Mucosa of gallbladder (tissue), 1 donor: ENCODE measurements at places on chromosomes 12 and 14. TPM values are rescaled to one million over a fixed set of nuclear protein-coding genes. Genes with fewer than 3 reads are reported as not detected.

The SLC2A3 gene
- 50.6 TPM for total RNA-seq

The ATXN7L3B gene
- total RNA-seq = 45.9 TPM

The TAS2R7 gene
- total RNA-seq = not detected

The CLEC1A gene
- total RNA-seq = 3.5 TPM

The LRP6 gene
- 36.3 TPM for total RNA-seq
